Left ventricle myocardium superior (tissue), 1 donor: ENCODE measurements at places on chromosomes 1 and 21. TPM values are rescaled to one million over a fixed set of nuclear protein-coding genes. Genes with fewer than 3 reads are reported as not detected.

Gene TPTE
- total RNA-seq = not detected

Gene RHD
- total RNA-seq = not detected

Gene AHDC1
- 42.8 TPM for total RNA-seq

Gene ANGPTL7
- 1.0 TPM for total RNA-seq

Gene SCYL3
- total RNA-seq = 5.3 TPM

Gene PSEN2
- 22.8 TPM for total RNA-seq
